ENCODE measurements at places on chromosomes 7 and 10. TPM values are rescaled to one million over a fixed set of nuclear protein-coding genes. Genes with fewer than 3 reads are reported as not detected.

HHEX gene
- total RNA-seq = 0.86 TPM

PRSS2 gene
- not detected for total RNA-seq

ADCYAP1R1 gene
- not detected for total RNA-seq

LAMB4 gene
- under 0.01 TPM for total RNA-seq
